ENCODE measurements at places on chromosomes 16 and 17.

DNA sequence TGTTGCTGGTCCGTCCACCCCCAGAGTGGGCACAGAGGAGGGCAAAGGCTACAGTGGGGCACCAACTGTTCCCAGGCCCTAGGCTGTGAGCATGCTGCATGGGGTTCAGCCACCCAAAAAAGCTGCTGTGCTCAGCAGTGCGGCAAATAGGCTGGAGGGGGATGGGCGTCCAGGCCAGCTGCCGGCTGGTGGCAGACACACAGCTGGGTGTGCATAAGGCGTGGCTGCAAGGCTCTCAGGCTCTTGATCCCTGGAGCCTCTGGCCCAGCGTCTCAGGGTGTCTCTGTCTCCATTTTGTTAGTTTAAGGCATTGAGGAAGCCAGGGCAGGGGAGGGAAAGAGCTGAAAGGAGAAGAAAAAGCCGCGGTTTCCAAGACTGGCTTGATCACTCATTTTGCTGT is 8.8 kb downstream of the RPL19 start:
- no peak for DNase-seq

DNA sequence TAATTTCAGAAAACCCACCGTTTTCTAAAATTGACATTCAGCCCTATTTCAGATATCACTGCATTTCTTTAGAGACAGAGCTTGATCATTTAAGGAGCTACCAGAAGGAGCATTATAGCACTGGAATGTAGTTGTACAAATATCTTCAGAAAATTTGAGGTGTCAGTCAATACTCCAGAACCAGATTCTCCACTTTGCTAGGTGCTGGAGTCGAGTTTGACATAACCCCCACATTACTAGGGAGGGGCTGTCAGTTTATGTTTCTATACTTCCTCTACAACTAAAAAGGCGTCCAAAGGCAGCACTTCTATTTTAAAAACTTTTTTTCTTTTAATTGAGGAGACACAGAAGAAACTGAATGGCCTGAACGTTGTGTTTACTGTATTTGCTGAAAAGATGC is 892 bp upstream of the KIAA0513 start:
- DNase-seq, result no peak

- no peak for DNase-seq
These were observed 4.3 kb upstream of the HSF5 start for GRCh38 chr17:58492238-58493121.

- DNase-seq, result no peak
These were observed 32.1 kb downstream of the MAP1LC3B start for GRCh38 chr16:87424266-87424665.

DNA sequence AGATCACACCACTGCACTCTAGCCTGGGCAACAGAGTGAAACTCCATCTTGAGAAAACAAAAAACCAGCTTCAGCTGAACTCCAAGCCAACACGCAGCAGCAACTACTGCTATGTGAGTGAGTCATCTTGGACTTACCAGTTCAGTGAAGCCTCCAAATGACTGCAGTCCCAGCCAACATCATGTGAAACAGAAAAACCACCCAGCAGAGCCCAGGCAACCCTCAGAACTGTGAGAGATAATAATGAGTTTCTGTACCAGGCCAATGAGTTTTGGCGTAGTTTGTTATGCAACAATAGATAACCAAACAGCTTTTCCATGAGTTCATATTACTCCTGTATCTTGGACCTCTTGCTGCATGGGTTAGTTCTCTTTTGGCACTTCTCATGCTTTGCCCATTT is 23.3 kb downstream of the PHF12 start:
- no peak for DNase-seq

GRCh38 chr16:85593494-85594221 is 19.5 kb upstream of the GSE1 start:
- DNase-seq, result no peak

DNA sequence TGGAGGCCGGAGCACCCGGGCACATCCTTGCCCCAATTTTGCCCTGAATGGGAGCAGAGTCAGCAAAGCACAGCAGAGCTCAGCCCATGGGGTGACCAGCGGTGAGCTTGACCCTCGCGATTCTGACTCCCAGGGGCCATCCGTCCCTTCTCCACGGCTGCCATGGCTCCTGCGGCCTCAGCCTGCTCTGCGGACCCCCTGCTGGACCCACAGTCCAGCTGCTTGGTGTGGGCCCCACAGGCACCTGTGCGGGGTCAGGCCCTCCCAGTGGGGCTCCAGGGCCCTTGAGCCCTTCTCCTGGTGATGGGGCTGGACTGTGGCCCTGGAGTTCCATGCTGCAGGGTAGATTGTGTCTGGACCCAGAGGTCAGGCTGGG is 144.2 kb downstream of the ENGASE start:
- no peak for DNase-seq

Measured in right hindlimb (tissue), 1 donor.